ENCODE measurements at places on chromosomes 5 and 9. TPM values are rescaled to one million over a fixed set of nuclear protein-coding genes. Genes with fewer than 3 reads are reported as not detected.

- H3K27ac ChIP-seq = no peak overlapping the region
- no peaks in the 10 kb centered on the region for H3K36me3 ChIP-seq
- no peak for ATAC-seq
These were observed 404.6 kb upstream of the ARRDC3 start for GRCh38 chr5:91787718-91788117.

GRCh38 chr5:116375926-116376325 is 198.7 kb downstream of the SEMA6A start:
- H3K4me1 ChIP-seq = peaks cover 23% of the 10 kb centered on the region
- no peak overlapping the region for H3K4me3 ChIP-seq
- no peak overlapping the region for H3K27ac ChIP-seq

GRCh38 chr5:63959177-63959982 is 2.9 kb downstream of the HTR1A start:
- H3K4me1 ChIP-seq = no peaks in the 10 kb centered on the region
- H3K27me3 ChIP-seq = peaks cover 52% of the 10 kb centered on the region
- ATAC-seq = no peak
- no peak overlapping the region for H3K27ac ChIP-seq
- no peaks in the 10 kb centered on the region for H3K36me3 ChIP-seq
- no peak overlapping the region for H3K4me3 ChIP-seq

GRCh38 chr9:88426651-88427050 is 38.4 kb downstream of the SPIN1 start:
- H3K27me3 ChIP-seq = no peaks in the 10 kb centered on the region
- no peak overlapping the region for H3K27ac ChIP-seq

- H3K27me3 ChIP-seq = peaks cover 10% of the 10 kb centered on the region
- H3K36me3 ChIP-seq = no peaks in the 10 kb centered on the region
- no peaks in the 10 kb centered on the region for H3K4me1 ChIP-seq
- peak overlapping the region; percentile 68 for H3K4me3 ChIP-seq
These were observed 2.4 kb downstream of the PRR16 start for GRCh38 chr5:120466341-120467006.

Gene GDA
- total RNA-seq = not detected

All from gastroesophageal sphincter (tissue), 4 donors.